ENCODE measurements at places on chromosomes 2 and 18. TPM values are rescaled to one million over a fixed set of nuclear protein-coding genes. Genes with fewer than 3 reads are reported as not detected.

GPR39 gene
- total RNA-seq, result 0.98 TPM

VWC2L gene
- total RNA-seq, result not detected

CHST10 gene
- 4.3 TPM for total RNA-seq

ST8SIA3 gene
- total RNA-seq, result not detected

GKN2 gene
- not detected for total RNA-seq

LYPD6B gene
- not detected for total RNA-seq

FTCDNL1 gene
- 1.4 TPM for total RNA-seq

STPG4 gene
- 0.23 TPM for total RNA-seq

DPYSL5 gene
- not detected for total RNA-seq

ZSWIM2 gene
- total RNA-seq, result not detected

MSTN gene
- total RNA-seq, result not detected

CYP26B1 gene
- total RNA-seq, result 2.9 TPM

GPAT2 gene
- total RNA-seq, result 12.7 TPM
